Neural crest cell (in vitro differentiated cells): ENCODE measurements at places on chromosomes 3 and 15.

GRCh38 chr3:141336672-141337522, 31.4 kb upstream of the ZBTB38 start:
- no peak for DNase-seq

GRCh38 chr3:64059484-64060175, 36.3 kb upstream of the PSMD6 start:
- no peak for DNase-seq

DNA sequence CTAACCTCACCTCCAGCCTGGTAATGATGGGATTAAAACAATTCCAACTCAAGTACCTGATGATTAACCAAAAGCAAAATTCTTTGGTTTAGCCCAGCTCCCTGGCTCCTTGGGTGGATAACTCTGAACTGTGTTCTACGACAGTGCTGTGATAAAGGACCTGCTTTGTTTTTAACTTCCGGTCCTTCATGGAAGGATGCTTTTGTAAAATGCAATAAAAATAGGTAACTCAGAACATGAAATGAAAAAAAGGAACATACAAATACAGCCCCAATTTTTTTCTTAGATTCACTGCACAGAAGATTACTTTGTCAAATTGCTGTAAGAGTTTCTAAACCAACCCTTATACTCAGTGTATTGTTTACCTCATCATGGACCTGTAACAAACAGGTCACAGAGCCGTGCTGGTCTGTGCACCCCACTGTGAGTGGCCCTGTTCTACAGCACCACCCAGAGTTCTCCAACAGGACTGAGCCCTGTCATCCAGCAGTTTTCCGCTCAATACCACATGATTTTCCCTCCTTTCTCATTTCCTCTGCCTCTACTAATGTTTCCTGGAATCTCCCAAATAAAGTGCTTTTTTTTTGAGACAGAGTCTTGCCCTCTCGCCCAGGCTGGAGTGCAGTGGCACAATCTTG, 4.9 kb upstream of the PCYT1A start:
- DNase-seq, result no peak

DNA sequence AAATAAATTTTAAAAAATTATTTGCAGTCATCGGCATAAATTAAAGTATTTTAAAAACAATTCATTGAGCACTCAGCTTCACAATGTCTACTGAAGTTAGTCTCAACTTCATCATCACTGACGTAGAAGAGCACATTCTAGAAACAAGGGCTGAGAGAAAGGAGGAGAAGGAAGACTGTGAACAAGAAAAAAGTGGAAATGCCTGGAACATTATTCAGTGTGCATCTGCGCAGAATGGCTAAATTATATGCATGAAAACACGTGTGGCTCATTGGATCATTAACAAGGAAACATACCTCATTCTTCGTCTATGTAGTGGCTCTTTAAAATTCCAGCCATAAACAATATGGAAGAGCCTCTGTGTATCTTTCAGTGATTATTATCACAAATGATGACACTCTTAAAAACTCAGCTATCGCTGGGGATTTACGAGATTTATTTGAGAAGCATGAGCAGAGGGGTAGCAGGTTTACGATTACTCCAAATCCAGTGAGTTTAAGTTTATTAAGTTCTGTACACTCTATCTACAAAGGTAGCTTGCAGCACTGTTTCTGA, 404.2 kb upstream of the CDIN1 start:
- no peak for DNase-seq

DNA sequence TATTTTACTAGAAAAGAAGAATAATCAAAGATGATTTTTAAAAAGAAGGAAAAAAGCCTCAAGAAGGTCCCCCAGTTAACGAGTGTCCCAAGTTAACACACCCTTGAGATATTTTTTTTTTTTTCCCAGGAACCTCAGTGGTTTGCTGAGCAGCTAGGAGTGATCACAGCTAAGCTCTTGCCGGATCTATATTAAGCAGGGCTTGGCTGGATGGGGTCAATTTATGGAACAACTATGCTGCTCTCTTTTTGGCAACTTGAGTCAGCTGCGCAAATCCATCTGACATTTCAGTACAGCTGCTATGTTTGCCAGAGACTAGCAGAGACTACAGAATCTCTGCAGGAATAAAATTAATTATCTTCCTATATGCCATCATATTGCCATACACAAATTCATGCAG, at the start of gene LMOD3:
TSS of gene LMOD3 (minus strand) at position 193 of the 400 bp plus-strand sequence. CDS start 209 bp downstream, outside the sequence.
- no peak for DNase-seq

GRCh38 chr15:52290329-52290728, 5.3 kb downstream of the MYO5C start:
- DNase-seq, result no peak
